ENCODE measurements at places on chromosomes 3 and 15.

DNA sequence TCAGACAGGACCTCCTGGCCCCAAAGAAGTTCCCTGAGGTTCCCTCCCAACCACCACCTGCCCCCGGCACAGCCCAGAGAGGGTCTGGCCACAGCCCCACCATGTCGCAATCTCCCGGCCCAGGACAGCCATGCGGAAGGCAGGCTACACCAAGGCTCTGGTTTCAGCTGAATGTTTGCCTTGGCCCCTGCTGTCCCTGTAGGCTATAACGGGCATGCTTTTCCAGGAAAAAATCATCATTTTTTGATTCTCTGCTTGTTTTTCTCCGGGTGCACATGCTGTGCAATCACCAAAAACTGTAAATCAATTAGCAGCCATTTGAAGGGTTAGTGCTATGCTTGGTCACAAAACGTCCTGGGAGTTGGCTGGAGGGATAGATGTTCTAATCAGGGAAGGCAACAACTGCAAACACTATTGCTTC lies 142.7 kb upstream of the IGF1R start:
- no peak for DNase-seq

GRCh38 chr15:29616512-29616911 lies 205.8 kb downstream of the TJP1 start:
- no peak for DNase-seq

- DNase-seq = no peak
Observed at GRCh38 chr15:99435113-99435695, 130.6 kb upstream of the MEF2A start.

GRCh38 chr15:81560405-81560804 lies 186.4 kb upstream of the TMC3 start:
- DNase-seq = no peak

- no peak for DNase-seq
Observed at GRCh38 chr15:53266176-53266575, 476.0 kb upstream of the ONECUT1 start.

GRCh38 chr3:33901862-33902563 lies 103.6 kb downstream of the PDCD6IP start:
- no peak for DNase-seq

GRCh38 chr3:195596765-195597171 lies 13.0 kb upstream of the APOD start:
- DNase-seq = no peak

GRCh38 chr3:172536993-172537419 lies 13.8 kb upstream of the TNFSF10 start:
- no peak for DNase-seq

- DNase-seq = no peak
Observed at GRCh38 chr3:70179111-70179510, 133.3 kb downstream of the MDFIC2 start.

DNA sequence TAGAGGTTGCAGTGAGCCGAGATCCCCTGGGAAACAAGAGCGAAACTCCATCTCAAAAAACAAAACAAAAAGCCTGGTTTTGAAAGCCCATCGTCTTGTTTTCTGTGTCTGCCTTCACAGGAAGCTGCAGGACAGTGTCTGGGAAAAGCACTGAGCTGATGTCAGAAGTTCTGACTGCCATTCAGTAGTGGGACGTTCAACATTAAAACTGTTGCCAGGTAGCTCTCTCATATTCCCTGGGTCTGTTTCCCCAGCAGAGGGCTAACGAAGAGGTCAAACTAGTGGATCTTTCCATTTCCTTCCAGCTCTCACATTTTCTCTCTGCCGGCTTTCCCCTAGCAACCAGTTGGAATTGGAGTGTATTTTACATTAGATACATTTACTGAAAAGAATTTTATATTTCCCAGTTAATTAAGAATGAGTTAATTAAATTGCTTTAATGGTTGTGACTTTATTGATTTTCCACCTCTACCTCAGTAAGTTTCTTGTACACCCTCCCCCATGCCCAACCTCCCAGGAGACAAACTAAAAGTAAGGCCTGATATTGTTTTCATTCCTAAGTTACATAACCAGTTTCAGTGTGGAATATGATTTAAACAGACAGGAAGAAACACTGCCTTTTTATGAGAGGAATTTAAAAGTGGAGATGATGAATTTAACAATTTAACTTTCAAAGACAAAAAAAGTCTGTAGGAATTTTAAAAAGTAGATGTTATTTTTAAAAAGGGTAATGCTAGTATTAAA lies 29.9 kb downstream of the RCN2 start:
- no peak for DNase-seq

DNA sequence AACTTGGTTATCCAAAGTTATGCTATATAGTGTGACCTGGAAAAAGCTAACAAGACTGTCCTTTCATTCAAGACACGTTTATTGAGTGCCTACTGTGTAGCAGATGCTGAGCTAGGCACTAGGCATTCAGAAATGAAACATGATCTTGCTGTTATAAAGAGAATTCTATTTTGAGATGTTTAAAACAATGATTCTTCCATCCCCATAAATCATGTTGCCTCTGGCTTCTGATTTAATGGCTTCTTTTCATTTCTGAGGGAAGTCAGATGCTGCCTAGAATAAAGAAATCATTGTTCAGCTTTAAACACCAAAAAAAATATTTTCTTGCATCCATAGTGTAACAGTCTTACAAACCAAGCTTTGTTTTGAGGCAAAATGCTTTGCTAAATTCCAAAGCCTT lies 620.9 kb upstream of the UBE2E2 start:
- no peak for DNase-seq

DNA sequence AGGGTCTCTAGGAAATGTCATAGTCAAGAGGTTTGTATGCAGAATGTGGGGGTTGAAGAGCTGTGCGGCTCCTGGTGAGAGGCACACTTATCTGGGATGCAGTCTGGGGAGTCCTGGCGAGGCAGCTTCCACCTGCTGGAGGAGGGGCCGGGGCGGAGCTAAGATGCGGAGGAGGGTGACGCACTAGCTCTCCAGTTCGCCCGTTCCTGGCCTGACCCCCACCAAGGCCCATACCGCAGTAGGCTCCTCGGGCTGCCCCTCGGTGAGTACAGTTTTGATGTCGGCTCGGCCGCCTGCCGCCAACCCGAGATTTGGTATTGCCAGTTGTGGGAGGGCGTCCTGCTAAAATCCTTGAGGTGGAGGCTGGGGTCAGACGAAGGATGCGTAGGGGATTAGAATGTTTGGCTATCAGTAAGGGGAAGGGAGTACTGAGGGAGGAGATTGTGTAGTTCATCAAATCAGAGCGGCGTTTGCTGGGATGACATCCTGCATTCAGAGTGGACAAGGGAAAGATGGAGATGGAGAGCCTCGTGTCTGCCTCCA lies at the start of gene SCG5:
SCG5 (plus strand) TSS at position 194 of the 543 bp plus-strand sequence. CDS start 1,883 bp downstream, outside the sequence.
- peak; percentile 80 for DNase-seq

DNA sequence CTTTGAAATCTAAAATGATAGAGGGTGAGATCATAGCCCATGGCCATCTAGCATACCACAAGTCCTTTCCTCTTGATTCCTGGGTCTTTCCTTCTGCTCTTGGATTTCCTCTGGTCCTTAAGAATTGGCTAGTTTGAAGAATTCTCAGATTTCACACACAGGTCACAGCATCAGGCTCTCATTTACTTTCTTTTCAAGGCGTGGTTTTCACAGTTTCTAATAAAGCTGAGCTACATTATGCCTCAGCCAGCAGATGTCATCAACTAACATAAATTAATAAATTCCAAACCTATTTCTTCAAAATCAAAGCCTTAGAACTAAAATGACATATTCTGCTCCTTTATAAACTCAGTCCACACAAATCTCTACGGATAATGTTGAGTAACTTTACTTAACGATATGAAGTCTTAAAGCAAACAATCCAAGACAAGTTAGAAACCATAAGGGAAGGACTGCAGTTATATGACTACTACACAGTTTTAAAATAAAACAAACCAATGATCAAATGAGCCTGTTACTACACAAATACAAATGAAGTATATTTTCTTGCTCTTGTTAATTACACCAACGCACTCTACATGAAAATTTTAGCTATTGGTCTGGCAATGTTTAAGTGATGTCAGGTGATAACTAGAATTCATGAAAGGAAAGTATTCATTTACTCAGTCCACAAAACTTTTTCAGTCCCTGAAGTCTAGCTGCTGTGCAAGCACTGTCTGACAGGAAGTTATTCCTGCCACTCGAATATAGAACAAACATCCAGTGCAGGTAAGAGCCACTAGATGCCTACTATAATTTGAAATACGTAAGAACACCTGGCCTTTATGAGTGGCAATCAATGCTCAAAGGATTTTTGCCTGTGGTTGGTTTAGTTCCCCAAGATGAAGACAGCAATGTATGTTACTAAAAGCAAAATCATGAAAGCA lies 9.2 kb downstream of the CCDC14 start:
- peak; percentile 53 for DNase-seq

- no peak for DNase-seq
Observed at GRCh38 chr3:98770261-98771039, 7.3 kb downstream of the ST3GAL6 start.

DNA sequence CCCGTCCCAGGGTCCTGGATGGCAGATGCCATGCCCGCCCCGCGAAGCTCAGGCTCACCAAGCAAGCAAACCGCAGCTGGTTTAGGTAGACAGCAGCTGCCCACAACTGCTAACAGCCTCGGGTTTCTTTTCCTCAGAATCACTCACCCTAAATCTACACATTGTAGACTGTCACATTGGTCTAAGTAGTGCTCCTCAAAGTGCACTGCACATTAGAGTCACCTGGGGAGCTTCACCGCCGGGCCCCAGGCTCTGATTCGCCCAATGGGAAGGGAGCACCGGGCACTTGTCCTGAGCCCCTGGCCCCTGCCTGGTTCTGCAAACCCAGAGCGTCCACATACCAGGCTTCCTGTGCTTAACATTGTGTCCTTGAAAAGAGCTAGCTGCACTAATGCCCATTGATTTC lies 752 bp downstream of the OCA2 start:
- DNase-seq = no peak

DNA sequence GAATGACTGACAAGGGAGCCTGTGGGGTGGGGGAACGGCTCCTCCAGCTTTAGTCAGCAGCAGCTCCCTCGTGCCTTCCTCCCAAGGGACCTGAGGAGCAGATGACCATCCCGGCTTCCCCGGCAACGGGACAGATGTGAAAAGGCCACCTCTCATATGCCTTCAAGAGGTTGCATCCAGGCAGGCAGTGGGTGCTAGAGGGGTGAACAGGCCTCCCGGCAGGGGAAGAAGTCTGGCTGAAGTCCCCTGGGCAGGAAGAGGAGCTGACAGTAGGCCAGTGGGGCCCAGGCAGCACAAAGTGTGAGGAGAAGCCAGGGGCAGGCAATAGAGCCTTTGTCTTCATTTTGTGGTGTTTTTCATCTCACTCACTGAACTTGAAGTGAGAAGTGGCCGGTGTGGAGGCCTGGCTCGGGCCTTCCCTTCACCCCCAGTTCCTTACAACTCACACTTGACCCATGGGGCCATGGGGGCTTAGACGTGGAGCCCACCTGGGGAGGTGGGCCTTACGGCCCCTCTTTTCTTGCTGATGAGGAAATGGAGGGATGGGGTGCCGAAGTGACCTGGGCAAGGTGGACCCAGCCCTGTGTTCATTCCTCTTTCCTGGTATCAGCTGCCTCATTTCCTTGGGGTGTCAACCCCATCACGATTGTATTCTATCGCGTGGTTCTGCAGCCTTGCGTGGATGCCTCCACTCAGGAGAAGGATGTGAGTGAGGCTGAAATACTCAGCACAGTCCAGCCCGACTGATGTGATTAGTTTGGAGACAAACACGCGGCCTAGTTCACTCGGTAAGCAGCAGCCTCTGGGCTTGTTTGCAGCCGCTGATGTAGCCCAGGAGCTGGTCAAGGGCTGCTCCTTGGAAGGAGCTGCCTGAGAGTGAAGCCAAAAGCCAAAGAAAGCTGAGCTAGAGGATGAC lies 115.5 kb upstream of the ALDH1A3 start:
- DNase-seq = no peak

DNA sequence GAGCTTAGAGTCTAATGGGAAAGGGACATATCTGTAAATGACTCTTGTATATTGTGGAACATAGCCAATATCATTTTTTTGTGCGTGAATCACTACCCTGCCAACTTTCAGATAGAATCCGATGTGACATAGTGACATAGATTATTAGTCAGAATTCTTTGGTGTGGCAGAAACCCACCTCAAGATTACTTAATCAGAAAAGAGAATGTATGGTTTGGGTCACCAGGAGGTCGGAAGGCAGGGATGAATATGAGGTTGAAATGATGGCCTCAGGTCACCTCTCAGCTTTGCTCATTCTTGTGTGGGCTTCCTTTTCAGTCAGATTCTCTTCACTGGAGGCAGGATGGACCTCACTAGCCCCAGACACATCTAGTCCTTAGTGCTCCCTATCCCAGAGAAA lies 41.4 kb downstream of the SNAPC5 start:
- DNase-seq = no peak

- no peak for DNase-seq
Observed at GRCh38 chr3:50364573-50365079, 5.3 kb upstream of the TMEM115 start.

- DNase-seq = no peak
Observed at GRCh38 chr3:101288294-101288693, 32.1 kb downstream of the IMPG2 start.

GRCh38 chr3:112718516-112718915 lies 77.6 kb upstream of the CCDC80 start:
- no peak for DNase-seq

- DNase-seq = no peak
Observed at GRCh38 chr3:138060792-138061191, 50.8 kb downstream of the CLDN18 start.

GRCh38 chr3:25133588-25133987 lies 294.5 kb upstream of the RARB start:
- DNase-seq = no peak

DNA sequence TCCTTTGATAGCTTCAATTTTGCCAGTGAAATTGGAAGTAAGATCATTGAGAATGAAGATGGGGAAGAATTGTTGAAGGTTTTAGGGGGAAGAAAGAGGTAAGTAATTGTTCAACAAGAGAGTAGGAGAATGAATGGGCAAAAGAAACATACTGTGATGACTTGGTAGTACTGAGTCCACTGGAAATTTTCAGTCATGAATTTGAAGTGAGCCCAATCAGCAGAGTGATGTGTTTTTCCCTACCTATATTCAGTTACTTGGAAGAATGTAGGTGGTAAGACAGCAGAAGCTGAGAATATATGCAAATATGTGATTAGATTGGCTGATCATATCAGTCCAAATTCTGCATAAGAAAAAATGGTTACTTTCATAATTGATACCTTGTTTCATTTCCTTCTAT lies 569.6 kb downstream of the AGBL1 start:
- DNase-seq = no peak

GRCh38 chr3:171169866-171170265 lies 143.3 kb upstream of the SLC2A2 start:
- no peak for DNase-seq

DNA sequence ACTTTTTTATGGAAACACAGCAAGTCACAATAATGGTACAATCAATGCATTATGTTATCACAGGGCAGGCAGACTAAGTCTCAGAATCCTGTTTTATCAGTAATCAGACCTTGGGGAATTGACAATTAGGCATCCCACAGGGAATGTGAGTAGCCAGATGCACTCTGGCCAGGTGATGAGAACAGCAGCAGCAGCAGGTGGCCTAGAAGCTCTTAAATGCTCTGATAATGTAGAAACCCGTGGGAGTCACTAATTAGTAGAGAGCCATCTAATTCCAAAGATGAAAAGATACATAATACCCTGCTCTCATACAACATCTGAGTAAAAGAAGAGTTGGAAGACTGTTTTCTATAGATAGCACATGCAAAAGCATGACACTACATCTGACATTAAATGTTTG lies 12.6 kb downstream of the CEP152 start:
- no peak for DNase-seq

Measured in NCI-H510A (cell line).